Stimulated activated CD4-positive, alpha-beta T cell treated with anti-CD3 and anti-CD28 coated beads, Interleukin-1b, Interleukin-23, amount 100 ng/mL, for 4 hours (primary cell): ENCODE measurements at places on chromosomes 12 and 14.

- no peak for DNase-seq
These were observed 358.9 kb downstream of the NPAS3 start for GRCh38 chr14:33297565-33297964.

DNA sequence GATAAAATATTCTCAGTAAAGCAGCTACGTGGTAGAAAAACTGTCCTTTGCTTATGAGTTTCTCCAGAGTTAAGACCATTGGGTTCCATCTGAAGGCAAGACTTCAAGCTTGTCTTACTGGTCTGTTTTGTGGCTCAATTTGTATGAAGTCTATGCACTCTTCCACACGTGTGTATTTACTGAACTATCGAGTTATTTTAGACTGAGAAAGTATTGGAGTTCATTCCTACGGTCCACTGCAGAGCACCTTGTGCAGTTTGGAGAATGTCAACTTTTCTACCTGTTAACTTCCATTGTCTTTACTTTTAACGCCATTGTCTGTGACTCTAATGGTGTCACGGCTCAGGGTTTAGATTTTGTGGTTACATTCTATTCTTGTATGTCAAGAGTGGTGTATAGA lies 3.7 kb downstream of the HIF1A start:
- no peak for DNase-seq

DNA sequence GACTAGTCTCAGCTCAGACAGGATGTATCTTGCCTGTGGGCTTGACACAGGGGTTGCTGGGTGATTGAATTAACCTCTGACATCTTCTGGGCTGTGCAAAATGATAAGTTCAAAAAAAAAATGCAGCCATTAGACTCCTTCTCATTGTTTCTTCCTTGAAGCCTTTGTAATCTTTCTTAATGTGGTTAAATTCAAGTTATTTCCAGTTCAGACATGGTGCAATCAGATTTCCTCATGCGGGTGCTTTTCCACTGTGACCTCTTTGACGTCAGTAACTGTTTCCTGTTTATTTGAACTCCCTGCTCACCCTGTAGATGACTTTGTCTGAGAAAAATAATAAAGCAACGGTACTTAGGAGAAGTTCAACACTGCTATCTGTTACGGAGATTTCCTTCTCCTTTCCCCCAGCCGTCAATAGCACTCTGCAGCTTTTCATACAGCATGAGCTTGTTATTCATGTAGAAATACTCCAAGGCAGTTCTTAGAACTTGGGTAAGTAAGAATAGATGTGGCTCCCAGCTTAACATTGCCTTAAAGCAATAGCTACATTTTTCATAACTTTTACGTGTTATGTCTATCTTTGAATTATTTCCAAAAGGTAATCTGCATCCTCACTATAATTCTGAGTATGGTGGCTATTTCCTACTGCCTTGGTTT lies 155.5 kb downstream of the PRKCH start:
- DNase-seq, result no peak

DNA sequence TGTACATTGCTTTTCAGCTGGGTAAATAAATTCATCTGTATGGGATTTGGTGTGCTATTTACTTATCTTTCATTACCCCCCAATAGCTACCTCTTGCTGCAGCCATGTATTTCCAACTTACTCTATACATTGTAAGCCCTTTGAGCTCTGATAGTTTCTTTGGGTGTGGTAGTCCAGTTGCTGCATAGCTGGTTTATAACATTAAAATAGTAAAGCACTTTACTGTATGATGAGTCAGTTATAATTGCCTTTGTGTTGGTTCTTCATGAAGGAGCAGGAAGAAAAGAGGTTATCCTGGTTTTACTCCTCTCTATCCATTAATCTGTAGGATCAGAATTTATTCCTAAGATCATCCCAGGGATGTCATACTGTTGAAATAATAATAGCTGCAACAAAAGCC lies 15.7 kb downstream of the TBC1D30 start:
- DNase-seq, result no peak

DNA sequence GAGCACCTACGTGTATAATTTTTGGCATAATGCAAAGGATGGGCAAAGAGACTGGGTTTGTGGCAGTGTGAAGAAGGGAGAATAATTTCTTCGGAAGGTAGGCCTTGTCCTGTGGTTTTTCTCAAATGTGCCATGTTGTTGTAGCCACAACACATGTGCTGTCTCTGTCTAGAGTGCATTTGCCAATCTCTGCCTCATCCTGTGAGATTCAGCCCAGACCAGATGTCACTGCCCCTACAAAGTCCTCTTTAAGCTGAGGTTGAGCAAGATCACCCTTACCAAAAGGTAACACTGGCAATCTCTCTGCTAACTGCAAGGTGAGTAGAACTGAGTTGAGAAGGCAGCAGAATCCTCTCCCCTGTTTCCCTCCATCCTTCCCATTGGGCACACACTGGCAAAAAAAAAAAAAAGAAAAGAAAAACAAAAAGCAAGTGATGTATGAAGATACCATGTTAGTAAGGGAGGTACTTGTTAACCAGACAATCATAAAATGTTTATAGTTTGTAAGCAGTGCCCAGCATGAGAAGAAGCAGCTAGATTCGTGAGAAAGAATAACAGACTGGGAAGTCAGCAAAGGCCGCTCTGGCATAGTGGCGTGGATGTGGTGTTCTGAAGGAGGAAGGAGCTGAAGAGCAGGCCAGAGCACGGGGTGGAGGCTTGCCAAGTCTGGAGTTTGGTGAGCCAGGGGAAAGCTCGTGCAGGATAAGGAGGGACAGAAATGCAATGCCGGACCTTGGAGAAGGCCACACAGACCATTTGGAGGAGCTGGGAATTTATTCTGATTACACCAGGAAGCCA lies 18.9 kb downstream of the DYRK2 start:
- no peak for DNase-seq

GRCh38 chr12:68119724-68120211 lies 39.8 kb downstream of the IFNG start:
- peak; percentile 31 for DNase-seq

GRCh38 chr12:89072294-89073026 lies 279.8 kb downstream of the DUSP6 start:
- DNase-seq, result no peak

GRCh38 chr12:79830440-79830839 lies 104.5 kb downstream of the PPP1R12A start:
- no peak for DNase-seq

DNA sequence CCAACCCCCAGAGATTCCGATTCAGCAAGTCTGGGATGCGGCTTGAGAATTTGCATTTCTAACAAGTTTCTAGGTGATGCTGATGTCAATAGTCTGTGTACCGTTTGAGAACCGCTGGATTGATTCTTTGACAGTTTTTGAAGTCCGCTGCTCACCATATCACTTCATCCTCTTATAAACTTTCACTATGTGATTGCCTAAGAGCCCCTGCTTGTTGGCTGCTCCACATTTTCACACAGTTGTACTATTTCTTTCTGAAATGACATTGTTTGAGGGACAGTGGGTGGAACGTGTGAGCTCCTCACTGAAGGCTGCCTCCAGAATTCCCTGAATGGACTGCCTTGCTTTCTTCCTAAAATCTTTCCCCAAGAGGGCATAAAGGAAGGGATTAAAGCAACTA lies 7.7 kb downstream of the C3AR1 start:
- DNase-seq, result no peak

- no peak for DNase-seq
These were observed 583.7 kb upstream of the LRFN5 start for GRCh38 chr14:41022932-41023331.

- DNase-seq, result no peak
These were observed 35.9 kb downstream of the ACADS start for GRCh38 chr12:120761519-120761934.

DNA sequence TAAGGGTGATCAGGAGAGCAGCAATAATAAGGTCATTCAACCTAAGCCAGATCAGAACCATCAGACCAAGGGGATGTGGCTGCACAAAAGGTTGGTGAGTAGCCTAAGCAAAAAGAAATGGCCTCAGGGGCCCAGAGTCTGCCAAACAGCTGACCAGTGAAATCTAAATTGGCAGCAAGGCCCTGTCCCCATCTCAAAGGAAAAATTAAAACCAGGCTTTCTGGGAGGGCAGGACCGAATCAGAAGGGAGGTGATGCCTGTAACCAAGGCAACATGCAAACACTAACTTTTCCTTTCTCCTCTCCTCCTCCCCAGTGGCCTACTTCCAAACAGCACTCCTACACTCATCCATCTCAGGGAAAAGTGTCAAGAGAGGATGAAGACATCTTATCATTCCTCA lies 256.4 kb downstream of the NUAK1 start:
- DNase-seq, result no peak

DNA sequence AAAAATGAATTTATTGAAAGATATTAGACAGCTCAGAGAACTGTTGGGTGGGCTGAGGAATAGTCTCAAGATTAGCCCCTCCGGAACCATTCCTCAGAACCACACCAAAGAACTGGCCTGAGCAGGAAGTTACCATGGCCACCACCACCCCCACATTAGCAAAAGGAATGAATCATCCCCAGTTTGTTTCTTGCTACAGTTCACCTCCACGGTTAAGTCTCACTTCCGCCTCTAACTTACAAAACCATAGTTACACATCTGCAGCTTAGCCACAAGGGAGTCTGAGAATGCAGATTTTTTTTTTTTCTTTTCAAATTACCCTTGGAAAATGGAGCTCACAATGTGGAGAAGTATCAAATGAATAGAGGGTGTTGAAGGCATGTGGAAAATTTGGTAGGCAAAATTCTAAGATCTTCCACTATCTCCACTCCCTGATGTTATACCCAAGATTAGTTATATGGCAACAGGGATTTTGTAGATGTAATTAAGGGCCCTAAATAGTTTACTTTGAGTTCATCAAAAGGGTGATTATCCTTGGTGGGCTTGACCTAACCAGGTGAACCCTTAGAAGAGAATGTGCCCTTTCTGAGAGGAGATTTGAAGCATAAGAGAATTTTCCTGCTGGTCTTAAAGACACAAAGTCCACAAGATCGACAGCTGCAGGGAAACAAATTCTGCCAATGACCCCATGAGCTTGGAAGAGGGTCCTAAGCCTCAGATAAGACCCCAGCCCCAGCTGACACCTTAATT lies 129.8 kb upstream of the KRR1 start:
- peak; percentile 6 for DNase-seq
